ENCODE measurements at places on chromosomes 13 and 19.

DNA sequence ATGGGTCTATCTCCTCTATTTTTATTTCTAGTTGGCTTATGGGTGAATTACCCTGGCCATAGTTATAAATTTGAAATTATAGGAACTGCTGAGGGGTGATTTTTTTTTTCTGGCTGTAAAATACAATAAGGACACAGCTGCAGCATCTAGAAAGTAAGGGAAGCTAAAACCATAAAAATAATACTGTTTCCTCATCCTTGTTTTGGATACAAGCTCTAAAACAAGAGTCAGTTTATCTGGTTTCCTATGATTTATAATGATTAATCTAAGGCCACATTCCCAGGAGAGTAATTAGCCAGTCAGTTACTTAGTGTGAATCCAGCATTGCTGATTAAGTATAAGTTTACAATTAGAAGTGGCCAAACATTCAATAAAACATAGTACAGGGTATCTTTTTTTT is 219.1 kb upstream of the NBEA start:
- DNase-seq = no peak

DNA sequence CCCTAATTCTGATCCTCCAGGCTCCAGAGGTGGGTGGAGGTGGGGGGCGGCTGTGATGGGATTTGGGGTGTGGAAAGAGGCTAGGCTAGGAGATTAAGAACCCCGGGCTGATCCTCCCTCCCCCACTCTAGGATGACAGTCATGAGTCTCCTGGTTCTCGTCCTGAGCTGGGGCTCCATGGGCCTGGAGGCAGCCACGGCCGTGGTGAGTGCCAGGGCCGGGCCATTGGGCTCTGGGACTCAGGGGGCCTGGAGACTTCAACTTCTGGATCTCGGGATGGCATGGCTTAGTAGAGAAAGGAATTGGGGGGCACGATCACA is 13.9 kb downstream of the TTYH1 start:
- DNase-seq = no peak

GRCh38 chr13:68749796-68750195 is 1357.8 kb upstream of the ATXN8OS start:
- no peak for DNase-seq

GRCh38 chr13:30918662-30919405 is 12.8 kb downstream of the MEDAG start:
- DNase-seq = no peak

GRCh38 chr19:45099467-45100191 is 6.7 kb downstream of the PPP1R37 start:
- no peak for DNase-seq

Data from activated naive CD4-positive, alpha-beta T cell treated with anti-CD3 and anti-CD28 coated beads, Interleukin-2, amount 50 U/mL, for 72 hours (primary cell).